HL-60 (cell line): ENCODE measurements at places on chromosomes 1 and 21.
A peak's percentile ranks its signal among the peaks of the same experiment; 100 is the strongest.

GRCh38 chr1:36588972-36589371 is 106.3 kb upstream of the CSF3R start:
- no peak for DNase-seq

DNA sequence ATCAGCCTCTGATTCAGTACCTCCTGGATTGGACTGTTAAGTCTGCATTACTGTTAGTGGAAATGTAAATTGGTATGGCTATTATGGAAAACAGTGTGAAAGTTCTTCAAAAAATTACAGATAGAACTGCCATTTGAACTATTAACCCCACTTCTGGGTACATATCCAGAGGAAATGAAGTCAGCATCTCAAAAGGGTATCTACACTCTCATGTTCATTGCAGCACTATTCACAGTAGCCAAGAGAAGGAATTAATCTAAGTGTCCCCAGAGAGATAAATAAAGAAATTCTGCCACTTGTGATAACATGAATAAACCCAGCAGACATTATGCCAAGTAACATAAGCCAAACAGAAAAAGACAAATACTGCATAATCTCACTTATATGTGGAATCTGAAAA is 676.0 kb downstream of the PLA2G4A start:
- no peak for DNase-seq

DNA sequence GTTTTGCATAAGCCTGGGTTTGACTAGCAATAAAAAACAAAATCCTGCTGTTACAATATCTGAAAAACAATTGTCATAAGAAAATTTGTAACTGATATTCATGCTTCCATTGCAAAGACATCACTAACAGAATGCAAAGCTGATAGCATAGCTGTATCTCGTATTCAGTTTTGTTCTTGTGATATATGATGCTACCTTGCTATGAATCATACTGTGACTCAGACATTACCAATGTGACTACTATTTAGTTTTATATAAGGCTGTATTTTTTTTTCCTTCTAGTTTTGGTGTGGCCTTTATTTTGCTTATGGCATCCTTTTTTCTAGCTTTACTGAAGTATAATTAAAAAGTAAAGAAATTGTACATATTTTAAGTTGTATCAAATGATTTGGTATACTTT is 1381.8 kb downstream of the MRPL39 start:
- no peak for DNase-seq

GRCh38 chr1:45686015-45686287 is 382 bp downstream of the GPBP1L1 start:
- peak; percentile 57 for DNase-seq

GRCh38 chr1:15459771-15460707 is 3.5 kb downstream of the CELA2A start:
- no peak for DNase-seq

DNA sequence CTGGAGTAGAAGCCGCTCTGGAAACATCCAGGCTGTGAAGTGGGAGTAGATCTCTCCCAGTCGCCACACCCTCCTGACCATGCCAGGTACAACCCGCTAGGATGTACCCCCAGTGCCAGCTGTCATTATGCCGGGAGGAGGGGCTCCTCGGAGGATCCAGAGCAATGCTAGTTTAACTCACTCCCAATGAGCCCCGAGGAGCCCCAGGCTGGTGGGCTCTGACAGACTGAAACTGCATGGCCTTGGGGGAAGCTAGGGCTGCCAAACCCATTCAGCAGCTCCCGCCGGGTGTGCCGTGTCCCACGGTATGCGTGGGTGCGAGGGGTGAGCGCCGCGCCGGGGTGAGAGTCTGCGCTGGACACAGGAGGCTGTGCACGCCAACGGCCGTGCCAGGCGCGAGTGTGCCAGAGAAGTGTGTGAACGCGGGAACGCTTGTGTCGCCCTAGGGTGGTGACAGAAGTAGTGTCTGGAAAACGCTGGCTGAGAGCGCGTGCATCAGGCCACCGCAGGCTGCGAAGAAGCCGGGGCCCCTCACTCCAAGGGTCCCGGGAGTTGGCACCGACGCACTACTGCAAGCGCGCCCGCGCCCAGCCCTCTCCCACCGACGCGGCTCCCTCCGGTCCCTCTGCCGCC is 177.1 kb upstream of the EDN2 start:
- no peak for DNase-seq

GRCh38 chr1:154431586-154432373 is 26.6 kb downstream of the IL6R start:
- no peak for DNase-seq

DNA sequence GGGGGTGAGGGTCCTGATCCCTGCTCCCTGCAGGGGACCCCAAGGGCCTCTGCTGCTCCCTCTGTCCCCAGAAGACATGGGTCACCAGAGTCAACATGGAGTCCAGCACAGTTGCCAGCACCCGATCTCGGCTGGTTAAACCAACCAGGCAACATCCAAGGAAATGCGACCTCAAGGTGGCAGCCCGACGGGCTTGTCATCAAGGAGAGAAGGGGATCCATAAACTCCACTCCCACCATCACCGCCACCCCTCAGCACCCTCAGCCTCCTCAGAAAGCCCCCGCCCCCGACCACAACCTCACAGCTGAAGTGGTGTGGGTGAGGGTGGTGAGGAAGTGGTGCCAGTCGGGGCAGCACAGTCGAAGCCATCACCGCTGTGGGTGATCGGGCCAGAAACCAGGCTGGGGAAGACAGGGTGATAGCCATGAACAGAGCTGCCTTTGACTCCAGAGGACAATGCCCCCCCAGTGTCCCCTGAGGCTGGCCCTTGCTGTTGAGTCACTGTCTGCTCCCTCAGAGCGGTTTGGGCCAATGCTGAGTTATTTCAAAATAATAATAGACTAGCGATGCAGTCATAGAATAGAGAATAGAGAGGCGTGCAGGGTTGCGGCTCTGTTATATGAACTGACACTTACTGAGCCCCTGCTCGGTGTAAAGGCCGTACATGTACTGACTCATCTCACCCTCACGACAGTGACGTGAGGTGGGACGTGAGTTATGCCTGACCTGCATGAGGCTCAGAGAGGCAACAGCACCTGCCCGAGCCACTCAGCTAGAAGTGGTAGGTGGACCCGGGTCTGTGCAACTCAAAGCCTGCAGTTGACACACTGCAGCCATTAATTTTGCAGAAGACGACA is 88.7 kb upstream of the IFFO2 start:
- no peak for DNase-seq

GRCh38 chr1:209802780-209803152 is 3.2 kb downstream of the IRF6 start:
- DNase-seq: no peak

- DNase-seq: no peak
These were observed 79.8 kb downstream of the USP1 start for GRCh38 chr1:62516600-62516999.

GRCh38 chr1:3590951-3591865 is 20.1 kb downstream of the MEGF6 start:
- DNase-seq: no peak

DNA sequence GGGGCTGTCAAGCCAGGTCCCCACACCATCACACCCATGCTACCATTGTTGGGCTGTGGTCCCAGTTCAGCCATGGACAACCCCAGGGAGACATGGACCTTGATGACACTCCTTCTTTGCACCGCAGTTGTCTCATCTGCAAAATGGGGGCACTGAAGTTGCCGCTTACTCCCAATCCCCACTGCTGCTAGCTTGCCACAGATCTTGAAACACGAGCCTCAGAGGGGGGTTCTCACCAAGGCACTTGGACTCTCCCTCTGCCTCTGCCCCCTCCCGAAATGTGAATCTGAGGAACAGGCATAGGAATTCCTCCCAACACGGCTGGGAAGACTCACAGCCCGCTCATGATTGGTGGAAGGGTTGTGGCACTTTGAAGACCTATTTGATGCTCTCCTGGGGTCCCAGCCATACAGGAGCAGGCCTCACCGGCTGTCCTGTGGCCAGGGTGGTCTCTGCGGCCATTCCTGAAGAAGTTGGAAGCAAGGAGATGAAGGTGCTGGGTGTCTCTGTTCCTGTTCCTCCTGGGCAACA is 31.1 kb downstream of the RUNX3 start:
- no peak for DNase-seq

GRCh38 chr1:171935664-171936063 is 94.4 kb downstream of the DNM3 start:
- DNase-seq: no peak

DNA sequence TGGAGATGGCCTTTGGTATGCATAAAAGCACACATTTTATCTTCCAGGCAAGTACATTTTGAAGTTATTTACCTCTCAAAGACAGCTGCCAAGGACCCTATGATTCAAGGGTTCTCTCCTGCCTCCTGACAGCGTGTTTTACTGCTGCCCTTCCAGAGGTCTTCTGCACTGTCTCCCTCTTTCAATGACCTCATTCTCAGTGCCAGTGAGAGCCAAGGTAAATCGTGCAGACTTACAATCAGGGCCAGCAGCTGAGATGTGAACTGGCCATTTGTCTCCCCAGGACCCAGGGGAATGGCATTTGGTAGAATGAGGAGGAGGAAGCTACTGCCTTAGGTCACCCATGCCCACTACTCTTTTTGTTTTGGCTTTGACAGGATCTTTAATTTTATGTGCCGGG is 84.2 kb upstream of the FGGY start:
- DNase-seq: no peak

- DNase-seq: peak; percentile 86
These were observed 17.2 kb downstream of the KCNJ15 start for GRCh38 chr21:38273745-38274542.

DNA sequence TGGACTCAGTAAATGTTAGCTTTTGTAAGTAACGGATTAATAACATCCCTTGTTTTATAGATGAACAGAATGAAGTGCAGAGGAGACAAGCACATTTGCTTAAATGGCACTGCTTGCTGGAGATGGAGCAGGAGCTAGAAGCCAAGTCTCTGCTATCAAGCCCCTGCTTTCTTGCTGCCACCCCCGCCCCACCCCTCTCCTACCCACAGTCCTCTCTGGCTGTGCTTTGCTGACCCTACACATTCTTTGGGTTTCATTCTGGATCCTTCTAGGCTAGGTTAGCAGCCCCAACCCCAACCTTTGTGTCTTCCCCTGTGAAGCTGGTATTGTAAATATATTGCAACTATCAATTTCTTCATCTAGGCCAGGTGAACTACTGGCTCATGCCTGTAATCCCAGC is 77.5 kb upstream of the CAPZB start:
- no peak for DNase-seq

GRCh38 chr1:27290581-27290980 is 31.4 kb upstream of the TMEM222 start:
- no peak for DNase-seq

DNA sequence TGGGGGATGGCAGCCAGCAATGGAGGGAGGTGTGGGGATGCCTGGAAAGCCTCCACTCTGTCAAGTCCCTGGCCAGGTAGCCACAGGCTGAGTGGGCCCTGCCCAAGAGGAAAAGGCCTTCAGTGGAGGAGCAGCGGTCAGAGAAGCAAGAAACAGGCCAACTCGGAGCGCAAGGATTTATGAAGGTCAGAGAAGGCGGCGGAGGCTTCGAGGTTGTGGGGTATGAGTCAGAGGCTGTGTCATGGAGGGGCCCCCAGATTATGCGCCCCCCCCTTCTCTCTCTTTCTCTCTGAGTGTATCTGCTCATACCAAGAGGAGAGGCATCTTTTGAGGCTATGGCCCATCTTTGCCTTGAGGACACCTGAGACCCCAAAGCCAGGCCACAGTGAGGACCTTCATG is 99.5 kb downstream of the CASZ1 start:
- no peak for DNase-seq

GRCh38 chr1:91057784-91058183 is 35.9 kb upstream of the ZNF644 start:
- DNase-seq: no peak

- DNase-seq: peak; percentile 60
These were observed 15.9 kb upstream of the DHX9 start for GRCh38 chr1:182823220-182823619.

DNA sequence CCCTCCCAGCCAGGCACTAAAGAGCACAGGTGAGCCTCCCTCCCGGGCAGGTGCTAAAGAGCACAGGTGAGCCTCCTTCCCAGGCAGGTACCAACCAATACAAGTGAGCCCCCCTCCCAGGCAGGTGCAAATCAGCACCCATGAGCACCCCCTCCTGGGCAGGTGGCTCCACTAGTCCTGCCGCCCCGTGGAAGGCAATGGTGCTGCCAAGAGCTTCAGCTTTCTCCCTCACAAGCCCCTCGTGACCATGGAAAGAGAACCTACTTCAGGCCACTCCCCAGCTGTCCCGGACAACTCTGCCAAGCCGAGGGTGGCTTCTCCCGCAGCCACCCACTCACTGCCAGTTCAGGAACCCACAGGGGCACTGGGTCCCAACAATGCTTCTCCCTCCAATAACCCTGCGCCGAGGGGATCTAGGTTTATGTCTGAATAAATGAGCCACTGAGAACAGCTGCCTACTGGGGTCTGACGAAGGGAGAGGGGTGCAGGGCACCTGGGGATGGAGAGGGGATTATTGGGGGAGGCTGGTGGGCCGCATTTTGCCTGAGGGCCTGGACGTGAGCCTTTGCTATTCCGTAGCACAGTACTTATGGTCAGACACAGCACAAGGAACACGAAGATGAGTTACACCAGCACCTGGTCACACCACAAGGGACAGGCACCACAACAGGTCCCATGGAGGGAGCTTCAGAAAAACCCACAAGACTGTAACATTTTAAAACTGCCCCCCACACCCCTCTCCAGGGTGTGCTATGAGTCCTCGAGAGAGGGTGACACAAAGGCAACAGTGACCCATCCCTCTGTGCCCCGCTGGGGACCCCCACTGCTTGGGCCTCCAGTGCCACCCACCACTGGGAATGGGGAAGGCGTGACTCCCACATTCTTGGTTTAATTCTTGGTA is 46.3 kb downstream of the PRDM15 start:
- DNase-seq: no peak
